GM13976 (cell line): ENCODE measurements at places on chromosomes 4 and X.

DNA sequence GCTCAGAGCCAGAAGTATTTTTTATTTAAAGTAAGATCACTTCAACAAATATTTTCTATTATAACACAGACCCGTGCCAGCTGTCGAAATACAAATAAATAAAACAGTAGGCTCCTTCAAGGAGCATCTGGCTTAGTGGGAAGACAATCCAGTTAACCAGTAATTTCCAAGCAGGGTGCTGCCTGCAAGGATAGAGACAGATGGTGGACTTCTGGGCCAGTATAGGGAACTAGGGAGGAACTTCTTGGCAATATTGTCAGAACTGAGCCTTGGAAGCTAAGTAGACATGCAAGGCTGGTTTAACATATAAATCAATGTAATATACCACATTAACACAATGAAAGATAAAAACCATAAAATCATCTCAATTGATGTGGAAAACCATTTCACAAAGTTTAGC lies 17.0 kb upstream of the MTMR1 start:
- DNase-seq, result no peak

DNA sequence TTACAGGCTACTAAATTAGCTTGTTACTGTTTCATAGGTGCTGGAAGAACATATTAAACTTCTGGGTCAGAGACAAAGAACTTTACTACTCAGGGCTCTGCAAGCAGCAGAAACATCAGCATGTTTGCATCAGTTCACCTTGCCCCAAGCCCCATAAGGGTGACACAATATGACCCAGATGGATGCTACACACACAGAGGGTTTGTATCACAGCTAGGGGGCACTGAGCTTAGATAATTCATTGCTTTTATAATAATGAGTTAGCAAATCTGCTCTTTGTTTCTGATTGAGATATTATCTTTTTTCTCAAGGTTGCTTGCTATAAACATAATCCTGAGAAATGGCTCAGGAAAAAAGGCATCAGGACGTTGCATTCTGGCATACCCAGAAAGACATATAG lies 4.8 kb upstream of the SYNPO2 start:
- DNase-seq, result no peak

- peak; percentile 84 for DNase-seq
Measured at GRCh38 chr4:98658287-98659105, at the start of gene TSPAN5. Gene TSPAN5, minus strand, starts transcription at chr4:98658611.

GRCh38 chr4:139587446-139587845 lies 31.4 kb upstream of the SETD7 start:
- DNase-seq, result no peak

DNA sequence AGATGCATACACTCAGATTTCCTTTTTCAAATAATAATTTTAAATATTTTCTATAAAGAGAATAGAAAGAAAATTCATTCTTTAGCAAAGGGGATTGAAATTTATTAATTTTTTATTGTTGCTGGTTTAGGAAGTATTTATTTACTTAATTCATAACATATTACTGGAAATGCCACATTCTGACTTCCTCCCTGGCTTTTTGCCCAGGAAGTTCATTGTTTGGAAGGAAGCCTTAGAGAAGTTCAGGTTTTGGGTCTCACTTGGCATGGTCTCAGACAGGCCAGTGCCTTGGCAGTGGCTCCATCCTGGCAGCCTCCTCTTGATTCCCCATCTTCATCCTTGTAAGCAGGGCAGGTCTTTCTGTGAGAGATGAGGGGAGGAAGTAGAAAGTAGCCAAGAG lies 50.5 kb downstream of the IL15 start:
- no peak for DNase-seq

GRCh38 chrX:148422526-148422925 lies 77.9 kb upstream of the AFF2 start:
- DNase-seq, result no peak

- no peak for DNase-seq
Measured at GRCh38 chrX:40933706-40934425, 151.4 kb upstream of the USP9X start.

- DNase-seq, result no peak
Measured at GRCh38 chr4:4872314-4872903, 12.9 kb downstream of the MSX1 start.

DNA sequence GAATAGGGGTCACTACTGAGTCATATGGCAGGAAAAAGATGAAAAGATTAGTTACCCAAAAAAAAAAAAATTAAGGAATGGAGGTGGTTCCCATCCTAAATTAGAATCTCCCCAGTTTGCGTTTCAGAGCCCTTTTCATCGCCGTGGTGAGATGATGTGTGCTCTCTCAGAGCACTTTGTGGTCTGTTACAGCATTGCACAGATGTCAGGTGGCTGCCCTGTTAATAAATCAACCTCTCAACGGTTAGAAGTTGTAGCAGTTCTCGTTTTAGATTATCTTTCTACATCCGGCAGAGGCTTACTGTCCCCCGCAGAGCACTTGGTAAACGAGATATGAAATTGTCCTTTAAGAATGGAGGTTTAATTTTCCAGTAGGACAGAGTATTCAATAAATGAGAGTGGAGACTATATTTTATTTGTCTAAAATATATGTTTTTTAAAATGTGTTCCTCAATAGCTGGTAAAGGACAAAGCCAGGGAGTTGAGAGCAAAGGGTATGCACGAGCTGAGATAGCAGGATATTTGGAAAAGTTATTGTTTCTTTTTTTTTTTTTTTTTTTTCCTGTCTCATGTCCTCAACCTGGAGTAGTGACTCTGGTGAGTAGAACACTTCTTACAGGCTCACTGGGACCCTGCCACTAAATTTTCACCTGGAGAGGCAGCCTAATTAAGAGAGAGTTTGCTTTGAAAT lies 26.9 kb downstream of the AFF1 start:
- DNase-seq, result peak; percentile 63

DNA sequence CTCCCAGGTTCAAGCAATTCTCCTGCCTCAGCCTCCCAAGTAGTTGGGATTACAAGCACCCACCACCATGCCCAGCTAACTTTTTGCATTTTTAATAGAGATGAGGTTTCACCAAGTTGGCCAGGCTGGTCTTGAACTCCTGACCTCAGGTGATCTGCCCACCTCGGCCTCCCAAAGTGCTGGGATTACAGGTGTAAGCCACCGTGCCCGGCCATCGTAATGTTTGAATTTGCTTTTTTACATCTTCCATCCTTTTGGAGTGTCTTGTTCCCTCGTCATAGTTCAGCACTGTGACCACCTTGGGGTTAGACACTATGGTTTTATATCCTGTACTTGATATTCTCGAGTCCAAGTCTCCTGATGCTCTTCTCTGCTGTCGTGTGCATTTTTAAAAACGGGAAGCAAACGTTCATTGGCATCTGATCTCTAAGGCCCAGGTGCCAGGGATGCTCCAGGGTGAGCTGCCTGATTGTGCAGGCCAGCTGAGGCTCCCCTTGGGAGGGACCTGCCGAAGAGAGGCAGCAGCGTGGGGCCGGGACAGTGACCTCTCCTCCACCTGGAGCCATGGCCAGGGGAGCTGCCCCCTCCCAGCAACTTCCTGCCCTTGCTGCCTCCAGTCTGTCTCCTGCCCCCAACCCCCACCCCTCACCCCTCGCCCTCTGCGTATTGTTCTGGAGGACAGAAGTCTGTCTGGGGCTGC lies 16.7 kb downstream of the DGKQ start:
- DNase-seq, result no peak

GRCh38 chr4:32462944-32463343 lies 1742.8 kb downstream of the PCDH7 start:
- DNase-seq, result no peak

DNA sequence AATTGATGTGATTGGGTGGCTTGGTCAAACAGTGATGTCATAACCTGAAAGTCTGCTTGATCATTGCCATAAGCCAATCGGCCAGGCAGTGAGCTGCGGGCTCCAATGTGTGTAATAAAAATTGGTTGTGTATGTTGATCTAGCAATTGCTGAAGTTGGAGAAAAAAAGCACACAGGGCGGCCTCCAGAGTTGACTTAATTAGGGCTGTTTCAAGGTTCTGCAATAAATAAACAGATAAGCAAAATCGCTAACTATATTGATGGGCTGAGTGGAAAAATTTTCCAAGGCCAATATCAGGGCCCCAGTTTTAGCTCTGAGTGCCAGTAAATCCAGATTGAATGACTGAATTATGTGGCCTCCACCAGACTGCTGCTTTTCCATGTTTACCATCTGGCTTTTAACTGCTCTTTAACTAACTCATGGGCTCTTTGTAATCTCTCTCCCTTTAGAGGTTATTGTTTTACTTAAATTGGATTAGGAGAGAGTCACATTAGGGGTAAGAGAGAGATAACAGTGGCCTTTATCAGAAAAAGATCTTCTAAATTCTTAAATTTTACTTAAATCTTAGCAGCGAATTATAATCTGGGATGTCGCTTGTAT lies 160.6 kb upstream of the WDFY3 start:
- DNase-seq, result no peak

- no peak for DNase-seq
Measured at GRCh38 chrX:150162141-150162540, 201.0 kb upstream of the MAMLD1 start.

DNA sequence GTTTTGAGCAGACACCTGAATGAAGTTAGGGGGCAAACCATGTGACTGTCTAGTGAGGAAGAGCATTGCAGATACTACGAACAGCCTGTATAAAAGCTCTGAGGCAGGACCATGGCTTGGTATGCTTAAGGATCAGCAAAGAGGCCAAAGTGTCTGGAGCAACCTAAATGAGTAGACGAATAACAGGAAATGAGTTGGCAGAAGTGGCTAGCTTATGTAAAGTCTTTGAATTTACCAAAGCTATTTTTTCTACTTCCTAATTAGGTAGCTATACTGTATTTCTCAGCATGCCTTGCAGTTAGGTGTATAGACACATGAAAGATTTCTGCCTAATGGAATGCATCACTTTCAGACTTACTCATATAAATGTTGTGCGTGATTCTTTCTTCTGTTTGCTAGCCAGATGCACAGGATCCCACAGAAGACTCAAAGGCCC lies 9.3 kb upstream of the GPRIN3 start:
- no peak for DNase-seq

GRCh38 chr4:52483186-52483890 lies 175.8 kb downstream of the USP46 start:
- DNase-seq, result no peak

GRCh38 chrX:64427281-64427680 lies 32.0 kb upstream of the MTMR8 start:
- no peak for DNase-seq

- no peak for DNase-seq
Measured at GRCh38 chr4:101555341-101555880, 208.1 kb upstream of the PPP3CA start.

GRCh38 chrX:39950018-39950688 lies 147.6 kb downstream of the BCOR start:
- no peak for DNase-seq

- DNase-seq, result no peak
Measured at GRCh38 chrX:33194876-33195433, 16.4 kb downstream of the DMD start.

DNA sequence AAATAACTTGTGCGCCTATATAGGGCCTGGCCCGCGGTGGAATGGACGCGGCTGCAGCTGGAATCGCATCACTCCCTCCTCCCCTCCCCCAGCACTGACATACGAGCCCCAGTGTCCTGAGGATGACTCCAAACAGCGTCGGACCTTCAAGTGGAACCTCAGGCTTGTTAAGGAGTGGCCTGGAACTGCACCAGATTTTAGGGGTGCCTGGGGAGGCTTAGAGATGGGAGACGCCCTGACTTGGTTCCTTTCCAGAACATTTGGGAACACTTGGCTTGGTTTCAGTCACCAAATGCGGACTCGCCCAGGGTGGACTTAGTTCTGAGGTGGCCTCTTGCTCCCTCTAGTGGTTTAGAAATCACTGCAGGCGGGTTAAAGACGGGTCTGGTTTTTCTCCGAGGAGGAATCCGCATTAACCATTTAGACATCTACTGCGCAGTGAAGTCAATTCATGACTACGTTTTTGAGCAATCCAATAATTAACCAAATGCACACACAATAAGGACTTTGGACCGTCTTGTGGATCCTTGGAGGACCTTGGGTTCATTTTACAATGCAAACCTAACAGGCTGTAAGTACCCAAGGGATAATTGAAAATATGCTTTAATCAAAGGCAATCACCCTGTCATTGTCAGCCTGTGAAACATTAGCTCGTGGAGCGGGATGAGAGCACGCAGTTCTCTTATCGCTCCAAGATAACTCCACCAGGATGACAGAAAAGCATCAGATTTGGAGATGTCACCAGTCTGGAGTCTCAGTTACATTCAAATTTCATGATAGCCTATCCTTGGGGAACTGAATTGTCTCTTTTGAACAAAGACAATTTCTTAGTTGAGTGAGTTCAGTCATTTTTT lies 11.2 kb upstream of the PDGFRA start:
- peak; percentile 80 for DNase-seq

DNA sequence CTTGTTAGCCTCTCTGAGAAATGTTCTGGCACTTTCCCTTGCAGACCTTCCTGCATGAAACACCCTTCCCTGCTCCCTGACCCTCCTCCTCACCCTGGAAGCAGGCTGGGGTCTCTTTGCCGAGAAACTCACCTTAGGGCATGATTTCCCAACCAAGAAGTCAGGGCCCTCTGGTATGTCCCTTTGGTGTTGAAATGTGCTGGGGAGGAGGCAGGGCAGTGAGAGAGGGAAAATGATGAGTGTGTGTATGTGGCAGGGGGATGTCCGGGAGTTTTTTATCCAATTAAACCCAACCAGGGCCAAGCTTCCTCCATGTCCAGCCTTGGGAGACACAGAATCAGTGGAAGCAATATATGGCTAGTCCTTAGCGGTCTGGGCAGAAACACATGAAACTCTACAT lies 5.1 kb downstream of the ELF4 start:
- no peak for DNase-seq

DNA sequence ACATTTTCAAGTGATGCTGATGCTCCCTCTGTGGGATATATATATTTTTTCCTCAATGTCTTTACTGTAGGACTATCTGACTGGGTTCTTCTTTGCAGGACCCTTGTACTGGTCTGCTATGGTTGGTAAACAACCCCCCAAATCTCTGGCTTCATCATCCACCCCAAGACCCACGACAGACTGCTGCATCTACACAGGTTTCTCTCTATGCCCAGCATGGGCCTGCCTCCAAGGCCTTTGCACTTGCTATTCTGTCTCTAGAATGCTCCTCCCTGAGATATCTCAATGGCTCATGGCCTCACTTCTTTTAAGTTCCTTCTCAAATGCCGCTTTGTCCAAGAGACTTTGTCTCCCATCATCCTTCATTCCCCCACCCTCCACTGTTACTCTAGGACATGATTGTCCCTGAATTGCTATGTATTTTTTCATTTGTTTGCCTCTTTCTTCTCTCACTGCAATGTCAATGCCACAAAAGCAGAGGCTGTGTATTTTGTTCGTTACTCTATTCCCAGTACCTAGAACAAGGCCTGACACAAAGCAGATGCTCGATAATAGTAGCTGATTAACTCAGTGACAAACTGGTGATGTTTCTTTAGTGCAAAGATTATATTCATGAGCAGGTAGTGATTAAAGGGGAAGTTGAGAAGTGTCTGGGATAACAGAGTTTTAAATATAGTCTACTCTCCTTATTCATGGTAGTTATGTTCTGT lies 6.6 kb downstream of the EVC start:
- no peak for DNase-seq

DNA sequence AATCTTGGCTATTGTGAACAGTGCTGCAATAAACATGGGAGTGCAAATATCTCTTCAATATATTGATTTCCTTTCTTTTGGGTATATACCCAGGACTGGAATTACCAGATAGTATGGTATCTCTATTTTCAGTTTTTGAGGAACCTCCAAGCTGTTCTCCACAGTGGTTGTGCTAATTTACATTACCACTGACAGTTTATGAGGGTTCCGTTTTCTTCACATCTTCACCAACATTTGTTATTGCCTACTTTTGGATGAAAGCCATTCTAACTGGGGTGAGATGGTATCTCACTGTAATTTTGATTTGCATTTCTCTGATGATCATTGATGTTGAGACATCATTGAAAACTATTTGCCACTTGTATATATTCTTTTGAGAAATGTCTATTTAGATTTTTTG lies 79.6 kb upstream of the ZNF827 start:
- no peak for DNase-seq
